Glutamatergic neuron (in vitro differentiated cells): ENCODE measurements at places on chromosomes 5 and 9.

GRCh38 chr5:109655841-109656240 lies 33.9 kb upstream of the MAN2A1 start:
- DNase-seq = no peak

- no peak for DNase-seq
Observed at GRCh38 chr5:107320376-107320775, 350.4 kb downstream of the EFNA5 start.

GRCh38 chr9:100637787-100638186 lies 59.9 kb downstream of the CAVIN4 start:
- DNase-seq = peak; percentile 19

DNA sequence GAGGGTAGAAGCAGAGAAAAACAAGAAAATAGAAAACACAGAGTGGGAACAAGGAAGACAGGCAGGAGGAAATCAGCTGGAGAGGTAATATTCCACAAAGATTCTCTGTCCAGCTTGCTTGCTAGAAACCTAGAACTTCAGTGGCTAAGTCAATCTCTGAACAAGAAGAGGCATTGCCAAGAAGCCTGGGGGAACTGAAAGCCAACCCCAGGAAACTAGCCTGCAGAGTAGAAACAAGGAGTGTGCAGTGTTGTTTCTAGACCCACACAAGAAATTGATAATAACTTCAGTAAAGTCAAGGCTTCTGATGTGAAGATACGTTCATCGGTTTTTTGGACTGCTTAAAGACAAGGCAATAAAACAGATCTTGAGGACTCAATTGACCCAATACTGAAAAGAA lies 234.5 kb upstream of the MAP3K1 start:
- no peak for DNase-seq

GRCh38 chr5:107593009-107593408 lies 77.7 kb downstream of the EFNA5 start:
- DNase-seq = peak; percentile 55

DNA sequence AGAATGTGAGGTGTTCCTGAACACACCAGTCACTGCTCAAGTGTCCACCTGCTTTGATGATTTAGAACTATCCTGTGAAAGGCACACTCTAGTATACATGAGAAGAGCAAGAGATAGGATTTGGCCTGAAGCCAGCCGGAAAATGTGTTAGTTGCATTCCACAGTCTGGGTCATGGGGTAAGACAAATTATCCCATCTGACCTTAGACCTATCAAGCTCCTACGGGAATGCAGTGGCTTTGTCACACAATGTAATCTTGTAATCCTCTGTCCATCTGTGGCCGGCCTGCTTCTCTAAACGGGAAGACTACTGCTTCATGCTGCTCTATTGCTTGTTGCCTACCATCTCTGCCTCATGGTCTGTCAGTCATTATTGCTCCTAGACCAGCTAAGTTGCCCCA lies 92.4 kb upstream of the PRRC1 start:
- DNase-seq = peak; percentile 49

DNA sequence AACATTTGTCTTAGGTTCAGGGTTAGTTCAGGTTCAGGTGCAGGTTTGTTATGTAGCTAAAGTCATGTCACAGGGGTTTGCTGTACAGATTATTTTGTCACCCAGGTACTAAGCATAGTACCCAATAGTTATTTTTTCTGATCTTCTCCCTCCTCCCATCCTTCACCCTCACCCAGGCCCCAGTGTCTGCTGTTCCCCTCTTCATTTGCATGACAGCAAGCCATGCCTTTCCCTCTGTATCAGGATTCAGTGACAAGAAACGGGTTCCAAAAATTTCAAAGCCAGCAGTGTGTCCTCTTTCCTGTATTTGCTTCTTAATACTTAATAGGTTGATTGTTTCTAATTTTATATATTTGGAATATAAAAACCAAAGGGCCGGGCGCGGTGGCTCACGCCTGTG lies 330.8 kb upstream of the SGCD start:
- DNase-seq = no peak
